RPMI7951 (cell line): ENCODE measurements at places on chromosomes 4 and X.

- peak; percentile 11 for DNase-seq
Observed at GRCh38 chr4:170109586-170110284, 20.0 kb upstream of the AADAT start.

- DNase-seq: no peak
Observed at GRCh38 chr4:184890499-184890898, 64.7 kb upstream of the ACSL1 start.

DNA sequence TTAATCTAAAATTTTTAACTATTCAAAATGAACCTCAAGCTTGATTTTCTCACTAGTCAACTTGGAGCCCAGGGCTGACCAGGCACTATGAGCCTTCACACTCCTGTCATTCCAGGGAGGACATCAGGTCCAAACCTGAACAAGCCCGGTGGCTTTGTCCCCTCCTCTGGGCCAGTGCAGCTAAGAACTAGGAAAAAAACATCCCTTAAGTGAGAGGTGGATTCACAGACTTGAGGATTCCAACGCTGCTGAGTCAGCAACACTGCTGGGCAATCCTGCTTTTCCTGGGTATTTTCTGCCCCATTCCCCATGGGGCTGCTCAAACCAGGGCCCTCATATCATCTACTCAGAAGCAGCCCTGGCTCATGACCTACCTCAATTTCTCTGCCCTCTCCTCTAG is 4.0 kb downstream of the RNF212 start:
- no peak for DNase-seq

- DNase-seq: peak; percentile 39
Observed at GRCh38 chr4:40736910-40737309, 12.8 kb upstream of the NSUN7 start.

DNA sequence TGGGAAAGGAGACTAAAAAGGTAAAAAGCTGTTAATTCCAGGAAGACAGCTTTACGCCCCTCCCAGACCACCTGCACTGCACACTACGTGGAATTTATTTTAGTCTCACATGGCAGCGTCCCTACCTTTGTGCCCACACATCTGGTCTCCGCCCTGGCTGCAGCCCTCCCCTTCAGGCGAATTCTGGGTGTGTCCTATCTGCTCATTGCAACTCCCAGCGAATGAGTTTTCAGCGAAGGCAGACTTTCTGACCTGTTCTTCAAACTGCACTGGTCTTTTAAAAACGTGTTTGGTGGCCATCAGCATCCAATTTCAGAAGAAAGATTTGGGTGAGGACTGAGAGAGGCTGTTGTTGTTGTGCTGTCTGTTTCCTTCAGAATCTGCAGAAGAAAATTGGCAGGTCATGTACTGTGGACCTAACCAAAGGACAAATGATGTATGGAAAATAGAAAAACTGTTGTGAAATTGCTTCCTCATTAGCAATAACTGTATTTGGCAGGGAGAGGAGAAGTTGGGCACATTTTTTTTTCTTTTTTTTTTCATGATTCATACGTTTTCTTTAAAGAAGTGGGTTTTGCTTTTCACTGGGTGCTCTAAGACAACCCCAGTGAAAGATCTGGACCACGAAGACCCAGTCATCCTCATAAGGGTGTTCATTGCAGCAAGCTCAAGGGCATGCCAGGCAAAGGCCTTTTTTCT is 4.2 kb downstream of the TLR8 start:
- no peak for DNase-seq

GRCh38 chr4:124278477-124278876 is 434.1 kb downstream of the ANKRD50 start:
- DNase-seq: peak; percentile 78

DNA sequence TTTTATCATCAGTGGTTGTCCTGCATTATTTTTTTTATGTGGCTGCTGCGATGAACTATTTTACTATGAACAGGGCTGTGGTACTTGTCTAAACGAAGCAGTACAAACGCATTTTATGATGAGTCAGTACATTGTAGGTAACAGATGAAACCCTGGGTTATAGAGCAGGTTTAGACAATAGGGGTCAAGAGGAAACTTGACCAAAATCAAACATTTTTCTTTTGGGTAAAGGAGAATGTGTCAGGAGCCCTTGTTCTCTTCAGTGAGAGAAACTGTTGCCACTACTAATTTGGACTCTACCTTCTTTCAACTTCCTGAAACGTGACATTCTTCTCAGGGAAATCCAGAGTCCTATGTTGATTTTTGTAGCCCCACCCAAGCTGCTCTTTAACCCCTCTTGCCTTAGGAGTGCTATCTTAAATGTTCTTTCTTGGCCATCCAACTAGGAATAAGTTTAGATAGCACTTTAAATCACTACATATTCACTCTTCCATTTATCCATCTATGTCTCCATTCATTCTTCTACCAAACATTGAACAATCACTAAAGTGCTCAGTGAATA is 415.8 kb upstream of the NR3C2 start:
- DNase-seq: no peak

DNA sequence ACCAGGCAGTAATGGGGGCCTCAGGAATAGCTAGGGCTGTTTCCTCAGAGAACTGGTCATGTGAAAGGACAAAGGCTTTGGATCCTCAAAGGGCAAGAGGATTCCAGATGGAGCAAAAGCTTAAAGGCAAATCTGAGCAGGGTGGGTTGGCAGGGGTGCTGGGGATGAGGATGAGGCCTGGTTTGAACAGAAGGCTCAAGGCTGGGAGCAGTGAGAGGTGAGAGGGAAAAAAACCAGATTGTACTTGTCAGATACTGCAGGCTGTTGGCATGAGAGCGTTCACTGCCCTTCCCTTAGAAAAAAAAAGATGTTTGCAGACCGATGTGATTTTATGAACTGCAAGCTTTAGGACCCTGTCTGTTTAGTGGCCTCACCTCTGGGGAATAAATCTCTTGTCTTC is 75.3 kb upstream of the PLAC1 start:
- no peak for DNase-seq

DNA sequence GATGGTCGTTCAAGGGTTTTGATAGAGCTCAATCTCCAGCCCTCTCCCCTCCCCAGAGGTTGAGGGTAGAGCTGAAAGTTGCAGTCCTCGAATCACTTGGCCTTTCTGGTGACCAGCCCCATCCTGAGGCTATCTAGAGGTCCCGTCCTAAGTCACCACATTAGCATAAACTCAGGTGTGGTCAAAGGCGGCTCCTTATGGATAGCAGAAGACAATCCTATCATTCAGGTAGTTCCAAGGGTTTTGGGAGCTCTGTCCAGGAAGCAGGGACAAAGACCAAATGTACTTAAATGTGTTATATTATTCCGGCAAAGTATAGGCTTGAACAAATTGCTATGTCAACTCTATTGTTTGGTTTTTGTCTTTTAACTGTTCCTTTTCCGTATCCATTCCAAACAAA is 30.6 kb downstream of the PDK3 start:
- no peak for DNase-seq

DNA sequence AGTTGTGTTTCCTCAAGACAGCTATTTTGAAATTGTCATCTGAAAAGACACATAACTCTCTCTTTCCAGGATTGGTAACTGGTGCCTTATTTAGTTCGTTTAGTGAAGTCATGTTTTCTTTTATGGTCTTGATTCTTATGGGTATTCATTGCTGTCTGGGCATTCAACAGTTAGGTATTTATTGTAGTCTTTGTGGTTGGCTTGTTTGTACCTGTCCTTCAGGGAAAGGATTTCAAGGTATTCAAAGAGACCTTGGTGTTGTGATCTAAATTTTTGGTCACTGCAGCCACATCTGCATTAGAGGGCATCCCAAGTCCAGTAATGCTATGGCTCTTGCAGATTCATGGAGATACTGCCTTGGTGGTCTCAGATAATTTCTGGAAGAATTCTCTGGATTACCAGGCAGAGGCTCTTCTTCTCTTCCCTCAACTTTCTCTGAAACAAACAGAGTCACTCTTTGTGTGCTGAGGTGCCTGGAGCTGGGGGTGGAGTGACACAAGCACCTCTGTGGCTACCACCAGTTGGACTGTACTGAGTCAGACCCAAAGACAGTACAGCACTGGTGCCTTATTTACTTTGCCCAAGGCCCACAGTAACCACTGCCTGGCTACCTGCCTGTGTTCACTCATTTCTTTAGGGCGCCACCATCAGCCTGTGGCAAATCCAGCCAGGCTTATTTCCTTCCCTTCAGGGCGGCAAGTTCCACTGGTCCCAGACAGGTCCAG is 620.4 kb downstream of the KCNIP4 start:
- DNase-seq: no peak

- DNase-seq: no peak
Observed at GRCh38 chr4:107780665-107781064, 44.1 kb upstream of the SGMS2 start.

- no peak for DNase-seq
Observed at GRCh38 chr4:182801636-182802035, 115.5 kb downstream of the DCTD start.

- DNase-seq: no peak
Observed at GRCh38 chr4:105843941-105844340, 51.3 kb upstream of the NPNT start.

DNA sequence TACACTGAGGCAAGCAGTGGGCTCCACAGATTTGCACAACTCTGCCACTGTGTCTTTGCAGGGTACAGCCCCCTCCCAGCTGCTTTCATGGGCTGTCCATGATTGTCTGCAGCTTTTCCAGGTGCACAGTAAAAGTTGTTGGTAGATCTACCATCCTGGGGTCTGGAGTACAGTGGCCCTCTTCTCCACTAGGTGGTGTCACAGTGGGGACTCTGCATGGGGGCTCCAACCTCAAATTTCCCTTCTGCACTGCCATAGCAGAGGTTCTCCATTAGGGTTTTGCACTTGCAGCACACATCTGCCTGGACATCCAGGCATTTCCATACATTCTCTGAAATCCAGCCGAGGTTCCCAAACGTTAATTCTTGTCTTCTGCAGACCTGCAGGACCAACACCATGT is 1002.3 kb downstream of the FAM133A start:
- no peak for DNase-seq

GRCh38 chrX:18955676-18956075 is 28.2 kb downstream of the PHKA2 start:
- no peak for DNase-seq

DNA sequence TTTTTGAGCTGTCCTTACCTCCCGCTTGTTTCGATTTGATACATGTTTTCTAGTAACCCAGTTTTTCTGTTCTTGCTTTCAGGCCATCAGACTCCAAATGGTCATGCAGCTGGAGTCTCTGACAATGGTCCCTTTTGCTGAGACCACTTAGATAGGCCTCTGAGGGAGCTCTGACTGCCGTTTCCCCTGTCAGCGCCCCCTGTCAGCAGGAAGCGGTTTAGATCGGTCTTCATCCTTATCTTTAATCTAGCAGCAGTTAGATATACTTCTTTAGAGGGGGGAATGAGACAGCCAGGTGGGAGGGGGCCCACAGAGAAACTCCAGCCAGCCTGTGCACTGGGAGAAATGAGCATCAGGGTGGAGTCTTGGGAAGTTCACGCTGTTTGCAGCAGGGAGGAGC is 457.9 kb downstream of the GPAT3 start:
- no peak for DNase-seq

GRCh38 chr4:81666491-81666890 is 194.8 kb upstream of the RASGEF1B start:
- DNase-seq: no peak

- no peak for DNase-seq
Observed at GRCh38 chrX:42707742-42708141, 70.2 kb downstream of the PPP1R2C start.

DNA sequence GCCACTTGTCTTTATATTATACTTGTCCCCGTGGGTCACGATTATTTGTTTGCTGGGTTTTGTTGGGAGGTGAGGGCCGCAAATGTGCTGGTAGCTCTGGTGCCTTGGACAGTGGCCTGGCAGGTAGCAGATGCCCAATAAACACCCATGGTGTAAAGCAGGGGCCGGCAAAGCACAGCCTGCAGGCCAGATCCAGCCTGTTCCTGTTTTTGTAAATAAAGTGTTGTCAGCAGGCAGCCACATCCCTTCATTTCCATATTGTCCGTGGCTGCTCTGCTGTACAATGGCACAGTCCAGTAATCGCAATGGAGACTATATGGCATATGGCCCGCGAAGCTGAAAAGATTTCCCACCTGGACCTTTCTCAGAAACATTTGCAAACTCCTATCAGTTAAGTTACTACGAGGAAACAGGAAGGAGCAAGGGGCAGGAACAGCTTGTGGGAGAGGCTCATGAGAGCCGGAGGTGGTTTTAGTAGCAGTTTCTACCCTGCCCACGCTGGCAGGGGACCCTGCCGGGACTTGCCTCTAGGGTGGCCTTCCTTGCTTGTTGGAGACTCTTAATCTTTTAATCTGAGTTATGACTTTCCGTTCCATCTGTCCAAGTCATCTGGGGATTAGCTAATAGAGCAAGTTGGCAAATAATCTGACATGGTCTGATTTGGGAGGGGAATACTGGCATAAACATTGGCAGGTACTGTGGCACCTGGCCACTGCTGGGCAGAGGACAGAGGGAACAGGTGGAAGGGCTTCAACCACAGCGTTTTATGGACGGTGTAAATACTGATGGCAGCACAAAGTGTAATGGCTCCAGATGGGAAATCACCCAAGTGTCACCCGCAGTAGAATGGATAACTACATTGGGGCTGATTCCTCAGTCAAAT is 19.6 kb downstream of the CLCN4 start:
- DNase-seq: no peak

- no peak for DNase-seq
Observed at GRCh38 chr4:15544248-15544729, 74.6 kb downstream of the CC2D2A start.

GRCh38 chr4:84718699-84719098 is 135.8 kb downstream of the CDS1 start:
- DNase-seq: no peak

DNA sequence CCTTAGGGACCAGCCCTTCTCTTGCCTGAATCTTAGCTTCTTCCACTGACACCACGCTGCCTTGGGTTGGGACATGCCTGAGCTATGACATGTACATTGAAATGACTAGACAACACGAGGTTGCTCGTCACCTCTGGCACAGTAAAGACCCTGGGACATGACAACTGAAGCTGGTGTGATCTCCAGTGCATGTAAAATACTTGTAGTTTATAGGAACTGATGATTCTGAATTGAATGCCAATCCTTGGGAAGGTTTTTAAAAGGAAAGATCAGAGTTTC is 100.7 kb upstream of the PGRMC2 start:
- DNase-seq: peak; percentile 17

DNA sequence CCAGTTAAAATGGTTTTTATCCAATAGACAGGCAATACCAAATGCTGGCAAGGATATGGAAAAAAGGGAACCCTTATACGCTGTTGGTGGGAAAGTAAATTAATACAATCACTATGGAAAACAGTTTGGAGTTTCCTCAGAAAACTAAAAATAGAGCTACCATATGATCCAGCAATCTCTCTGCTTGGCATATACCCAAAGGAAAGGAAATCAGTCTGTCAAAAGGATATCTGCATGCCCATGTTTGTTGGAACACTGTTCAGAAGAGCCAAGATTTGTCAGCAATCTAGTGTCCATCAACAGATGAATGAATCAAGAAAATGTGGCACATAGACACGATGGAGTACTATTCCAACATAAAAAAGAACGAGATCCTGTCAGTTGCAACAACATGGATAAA is 91.0 kb upstream of the SH3RF1 start:
- DNase-seq: no peak

- no peak for DNase-seq
Observed at GRCh38 chr4:13922873-13923645, 295.5 kb upstream of the BOD1L1 start.

GRCh38 chr4:19178835-19179234 is 1072.9 kb upstream of the SLIT2 start:
- no peak for DNase-seq
